ENCODE measurements at places on chromosomes 11 and 22.

DNA sequence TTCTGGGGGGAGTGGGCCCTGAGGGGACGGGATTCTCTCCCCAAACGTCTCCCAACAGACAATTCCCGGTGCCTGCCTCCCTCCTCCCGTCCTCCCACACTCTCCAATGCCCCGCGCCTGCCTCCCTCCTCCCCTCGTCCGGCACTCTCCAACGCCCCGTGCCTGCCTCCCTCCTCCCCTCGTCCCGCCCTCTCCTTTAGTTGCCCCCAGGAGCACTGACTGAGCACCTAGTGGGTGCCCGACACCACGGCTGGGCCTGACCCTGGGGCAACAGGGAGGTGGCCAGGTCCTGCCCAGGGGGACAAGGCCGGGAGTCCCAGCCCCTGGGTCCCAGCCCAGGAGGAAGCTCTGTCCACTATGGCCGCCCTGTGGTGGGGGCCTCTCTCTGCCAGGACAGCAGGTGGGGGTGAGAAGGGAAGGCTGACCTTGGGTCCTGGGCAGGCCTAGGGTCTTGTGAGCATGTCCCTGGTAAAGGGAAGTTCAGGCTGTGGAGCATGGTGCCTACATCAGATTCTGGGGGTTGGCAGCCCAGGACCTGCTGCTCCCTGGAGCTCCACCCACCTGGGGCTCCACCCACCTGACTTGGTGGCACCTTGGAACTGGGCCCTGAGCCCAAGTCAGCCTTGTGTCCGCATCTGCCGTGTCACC lies 942.3 kb downstream of the BRD1 start:
- DNase-seq, result no peak

- no peak for DNase-seq
Observed at GRCh38 chr22:30247561-30247960, 1.0 kb upstream of the LIF start.

DNA sequence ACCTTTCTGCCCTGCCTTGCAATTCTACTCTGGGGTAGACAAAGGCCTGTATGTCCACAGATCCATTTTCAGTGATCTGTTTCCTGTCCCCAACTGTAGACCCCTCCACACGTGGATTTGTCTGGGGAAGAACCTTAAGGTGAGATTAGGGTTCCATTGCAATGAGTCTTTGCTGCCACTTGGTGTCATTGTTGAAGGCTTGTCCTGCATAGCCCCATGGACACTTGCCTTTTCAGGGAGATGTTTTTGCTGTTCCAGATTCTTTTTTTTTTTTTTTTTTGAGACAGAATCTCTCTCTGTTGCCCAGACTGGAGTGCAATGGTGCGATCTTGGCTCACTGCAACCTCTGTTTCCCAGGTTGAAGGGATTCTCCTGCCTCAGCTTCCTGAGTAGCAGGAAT lies 21.8 kb downstream of the SERPING1 start:
- no peak for DNase-seq

DNA sequence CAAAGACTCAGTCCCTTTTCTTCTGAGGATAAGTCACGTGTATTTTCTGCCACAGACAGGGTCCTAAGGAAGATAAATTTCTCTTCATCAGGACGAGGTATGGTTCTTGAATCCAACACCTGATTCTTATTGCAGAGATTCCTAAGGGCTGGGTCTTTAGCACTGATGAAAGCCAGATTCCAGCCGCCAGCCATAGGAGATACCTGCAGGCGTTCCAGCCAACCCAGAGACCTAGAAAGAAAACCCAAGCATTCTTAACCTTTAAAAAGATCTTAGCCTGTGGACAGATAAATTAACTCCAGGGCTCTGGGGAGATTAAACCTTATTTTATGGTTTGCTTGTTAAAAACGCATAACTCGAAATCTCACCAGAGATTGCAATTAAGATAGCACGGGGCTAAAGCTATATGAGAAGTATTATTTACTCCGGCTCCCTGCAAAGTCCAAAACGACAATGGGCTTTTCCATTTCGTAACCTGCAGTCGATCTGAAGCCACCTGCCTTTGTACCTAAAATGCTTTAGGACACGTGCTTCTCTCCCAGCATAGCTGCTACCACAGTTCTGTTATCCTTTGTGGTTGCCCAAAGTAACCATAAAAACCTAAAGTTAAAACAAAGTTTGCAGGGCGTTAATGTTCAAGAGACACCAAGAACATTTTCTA lies 104.5 kb downstream of the NXPE2 start:
- DNase-seq, result no peak

- DNase-seq, result no peak
Observed at GRCh38 chr11:10743354-10744000, 7.6 kb upstream of the CTR9 start.

DNA sequence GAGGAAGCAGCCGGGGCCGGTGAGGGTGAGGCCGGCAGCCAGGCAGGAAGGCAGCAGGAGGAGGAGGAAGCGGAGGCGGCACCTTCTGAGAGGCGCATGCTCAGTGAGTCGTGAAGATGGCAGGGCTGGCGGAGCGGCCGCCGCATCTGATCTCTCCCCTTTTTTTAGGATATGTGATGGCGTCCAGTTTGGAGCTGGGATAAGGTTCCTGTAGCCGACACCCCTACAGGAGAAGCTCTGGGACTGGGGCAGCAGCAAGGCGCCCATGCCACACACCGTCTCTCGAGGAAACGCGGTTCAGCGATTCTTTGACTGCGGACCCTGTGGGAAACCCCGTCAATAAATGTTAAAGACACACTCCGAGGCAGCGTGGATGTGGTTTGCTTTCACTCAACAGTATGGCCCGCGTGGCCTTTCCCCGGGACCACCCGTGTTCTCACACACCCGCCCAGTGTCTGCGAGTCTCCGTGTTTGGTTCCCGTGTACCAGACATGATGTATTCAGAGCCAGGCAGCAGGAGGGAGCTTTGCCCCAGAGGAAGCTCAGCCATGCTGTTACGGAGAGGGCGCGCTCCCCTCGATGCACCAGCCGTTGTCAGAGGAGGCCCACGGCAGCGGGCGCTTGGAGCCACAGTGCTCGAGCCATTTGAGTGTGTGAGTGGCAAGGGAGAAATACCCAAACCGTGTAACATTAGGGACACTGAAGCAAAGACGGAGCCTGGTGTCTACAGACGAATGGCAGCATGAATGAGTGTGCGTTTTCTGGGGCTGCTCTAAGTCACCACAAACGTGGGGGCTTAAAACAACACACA lies 27.7 kb upstream of the PARVB start:
- DNase-seq, result no peak

DNA sequence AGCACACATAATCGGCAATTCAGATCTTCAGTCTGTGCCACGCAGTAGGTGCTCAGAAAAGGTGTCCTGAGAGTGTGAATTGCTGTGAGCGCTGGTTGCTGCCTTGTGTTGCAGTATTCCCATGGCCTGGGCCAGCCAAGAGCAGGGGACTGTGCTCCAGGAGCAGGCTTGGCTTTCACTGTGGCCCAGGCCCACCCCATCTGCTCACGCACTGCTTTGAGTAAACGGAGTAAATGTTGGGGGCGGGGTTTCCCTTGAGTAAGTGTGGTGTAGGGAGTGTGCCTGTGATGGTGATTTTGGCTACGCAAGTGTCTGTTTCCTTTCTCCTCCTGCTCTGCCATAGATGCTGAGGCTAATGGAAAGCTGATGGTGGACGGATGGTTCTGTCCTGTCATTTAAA lies 2.3 kb downstream of the CTTN start:
- no peak for DNase-seq

DNA sequence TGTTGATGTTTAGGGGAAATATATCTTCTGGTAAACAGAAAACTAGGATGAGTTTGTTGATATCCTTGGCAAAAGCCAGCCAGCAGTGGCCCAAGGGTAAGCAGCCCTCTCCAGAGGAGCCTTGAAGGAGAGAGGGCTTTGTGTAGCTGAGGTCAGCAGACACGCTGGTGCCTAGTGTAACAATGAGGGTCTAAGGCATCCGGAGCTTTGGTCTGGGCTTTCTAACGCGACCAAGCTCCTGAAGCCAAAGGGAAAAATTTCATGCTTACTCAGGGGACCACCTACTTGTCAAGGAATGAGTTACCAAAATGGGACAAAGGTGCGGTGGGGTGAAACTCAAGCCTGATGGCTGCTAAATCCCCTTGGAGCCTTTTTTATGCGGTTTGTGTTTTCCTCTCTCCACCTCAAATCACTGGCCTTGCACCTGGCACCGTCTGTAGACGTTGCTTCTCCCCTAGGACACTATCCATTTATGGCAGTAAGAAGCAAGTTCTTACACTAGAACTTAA lies 134.9 kb downstream of the DBX1 start:
- no peak for DNase-seq

DNA sequence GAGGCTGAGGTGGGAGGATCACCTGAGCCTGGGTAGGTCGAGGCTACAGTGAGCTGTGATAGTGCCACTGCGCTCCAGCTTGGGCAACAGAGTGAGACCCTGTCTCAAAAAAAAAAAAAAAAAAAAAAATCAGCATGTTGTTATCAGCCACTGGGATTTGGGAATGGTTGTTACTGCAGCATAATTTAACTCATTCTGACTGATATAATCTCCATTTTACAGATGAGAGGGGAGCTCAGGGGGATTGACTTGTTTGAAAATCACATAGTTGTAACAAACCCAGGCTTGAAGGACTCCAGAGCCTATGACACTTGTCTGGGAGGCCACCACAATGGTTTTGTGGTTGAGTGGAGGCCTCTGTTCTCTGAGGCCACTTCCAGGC lies 3.0 kb upstream of the SEPTIN3 start:
- no peak for DNase-seq

DNA sequence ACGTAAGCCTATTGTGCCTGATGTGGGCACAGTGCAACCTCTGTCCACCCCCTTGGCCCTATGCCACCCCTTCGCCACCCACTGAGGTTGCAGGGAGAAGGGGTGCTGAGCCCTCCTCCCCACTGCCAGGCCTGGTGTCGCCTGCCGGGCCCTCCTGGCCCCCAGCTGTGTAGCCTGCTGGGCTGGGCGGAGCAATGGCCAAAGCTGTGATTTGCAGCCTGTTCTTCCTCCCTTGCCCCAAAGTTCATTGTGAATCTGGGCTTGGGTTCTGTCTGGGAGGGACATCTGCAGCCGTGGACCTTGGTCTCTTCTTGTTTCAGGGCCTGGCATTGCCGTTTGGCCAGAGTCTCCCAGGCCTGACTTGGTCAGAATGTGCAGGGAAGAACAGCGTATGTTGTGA lies 121.9 kb downstream of the PKNOX2 start:
- DNase-seq, result no peak

- DNase-seq, result no peak
Observed at GRCh38 chr22:40806711-40807110, 12.4 kb downstream of the SLC25A17 start.

- DNase-seq, result peak; percentile 27
Observed at GRCh38 chr11:16738947-16739815, 734 bp downstream of the C11orf58 start.

- DNase-seq, result no peak
Observed at GRCh38 chr22:17554814-17555213, 8.5 kb upstream of the SLC25A18 start.

DNA sequence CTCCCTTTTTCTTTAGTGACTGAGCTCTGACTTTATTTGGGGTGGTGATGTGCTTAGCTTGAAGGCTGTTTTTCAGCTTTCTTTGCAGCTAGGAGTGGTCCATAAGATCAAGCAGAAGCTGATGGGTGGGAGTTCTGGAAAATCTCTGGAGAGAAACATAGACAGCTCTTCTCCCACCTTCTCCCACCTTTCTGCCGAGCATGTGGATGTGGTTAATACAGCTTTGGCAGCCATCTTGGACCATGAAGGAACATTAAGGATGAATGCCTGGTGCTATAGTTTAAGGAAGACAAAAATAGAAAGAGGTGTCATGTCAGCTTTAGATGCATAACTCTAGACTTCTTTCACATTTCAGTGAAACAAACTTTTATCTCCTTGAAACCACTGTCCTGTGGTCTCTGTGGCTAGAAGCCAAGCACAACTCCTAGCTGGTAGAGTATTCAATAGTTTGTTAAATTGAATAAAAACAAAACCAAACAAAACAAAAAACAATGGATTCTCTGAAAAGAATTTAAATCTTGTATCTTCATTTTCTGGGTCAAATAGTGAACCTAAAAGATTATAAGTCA lies 203.6 kb upstream of the SESN3 start:
- no peak for DNase-seq

- DNase-seq, result no peak
Observed at GRCh38 chr11:45761659-45762058, 43.3 kb upstream of the SLC35C1 start.

GRCh38 chr11:128195057-128195751 lies 392.2 kb downstream of the ETS1 start:
- no peak for DNase-seq
